DMS53 (cell line): ENCODE measurements at places on chromosomes 3 and 15.
A peak's percentile ranks its signal among the peaks of the same experiment; 100 is the strongest.

- DNase-seq: peak; percentile 70
Measured at GRCh38 chr3:185423178-185423577, 60.2 kb downstream of the MAP3K13 start.

DNA sequence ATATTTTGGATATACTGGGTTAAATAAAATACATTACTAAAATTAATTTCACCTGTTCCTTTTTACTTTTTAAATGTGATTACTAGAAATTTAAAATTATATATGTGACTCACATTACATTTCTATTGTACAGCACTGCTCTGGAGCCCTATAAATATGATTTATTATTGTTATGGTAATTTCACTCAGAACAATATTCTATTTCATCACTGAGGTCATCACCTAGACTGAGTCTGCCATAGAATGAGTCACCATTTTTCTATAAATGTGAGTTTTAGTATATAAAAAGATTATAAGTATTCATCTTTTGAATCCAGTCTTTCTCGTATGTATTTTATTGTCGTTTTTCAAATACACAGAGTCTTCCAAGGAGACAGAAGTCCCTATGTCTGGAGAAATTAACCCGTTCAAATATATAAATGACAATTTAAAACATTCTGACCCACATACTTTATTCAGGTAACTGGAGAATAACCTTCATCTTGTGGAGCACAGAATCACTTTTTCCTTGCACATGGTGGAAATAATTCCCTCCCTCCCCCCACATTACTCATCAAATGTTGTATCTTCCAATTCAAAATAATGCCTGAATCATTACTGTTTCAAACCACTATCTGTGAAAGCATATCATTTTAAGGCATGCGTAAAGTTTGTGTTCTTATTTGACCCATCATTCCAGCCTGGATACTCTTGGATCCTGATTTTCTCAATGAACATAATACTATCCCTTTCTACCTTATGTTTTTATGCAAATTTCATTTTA lies 30.0 kb downstream of the CHST14 start:
- no peak for DNase-seq

DNA sequence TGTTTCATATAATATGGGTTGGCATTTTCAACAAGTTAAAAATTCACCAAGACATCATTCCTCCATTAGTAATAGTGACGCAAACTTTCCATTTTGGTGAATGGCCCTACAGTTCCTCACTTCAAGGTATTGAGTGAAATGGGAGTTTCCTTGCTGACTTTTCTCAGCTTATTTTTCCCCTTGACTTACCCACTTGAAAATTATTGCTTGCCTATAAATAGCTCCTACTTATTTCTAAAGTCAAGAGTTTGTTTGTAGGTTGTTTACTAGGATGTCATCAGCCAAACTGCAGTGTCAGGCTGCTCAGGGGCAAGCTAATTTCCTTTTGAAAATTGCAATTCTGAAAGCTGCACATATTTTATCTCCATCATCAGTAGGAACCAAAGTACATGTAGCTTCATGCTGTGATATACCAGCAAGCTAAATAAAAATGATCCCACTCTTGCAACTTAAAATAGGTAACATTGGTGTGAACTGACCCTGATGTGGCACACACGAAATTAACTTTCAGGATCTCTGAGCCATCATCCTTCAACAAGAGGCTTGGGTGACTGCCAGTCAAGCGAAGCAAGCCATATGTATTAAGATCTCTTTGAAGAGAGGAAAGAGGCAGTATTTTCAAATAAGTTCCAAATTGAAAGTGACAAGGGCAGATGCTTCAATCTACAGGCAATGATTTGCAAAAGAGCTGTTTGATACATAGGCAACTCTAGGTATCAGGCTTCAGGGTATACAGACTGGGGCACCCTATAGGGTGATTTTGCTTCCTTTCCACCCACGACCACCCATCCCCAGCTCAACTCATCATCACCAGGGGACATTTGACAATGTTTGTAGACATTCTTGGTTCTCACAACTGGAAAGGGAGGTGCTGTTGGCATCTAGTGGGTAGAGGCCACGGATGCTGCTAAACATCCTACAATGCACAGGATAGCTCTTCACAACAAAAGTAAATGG lies 66.8 kb upstream of the RASGRP1 start:
- DNase-seq: no peak

DNA sequence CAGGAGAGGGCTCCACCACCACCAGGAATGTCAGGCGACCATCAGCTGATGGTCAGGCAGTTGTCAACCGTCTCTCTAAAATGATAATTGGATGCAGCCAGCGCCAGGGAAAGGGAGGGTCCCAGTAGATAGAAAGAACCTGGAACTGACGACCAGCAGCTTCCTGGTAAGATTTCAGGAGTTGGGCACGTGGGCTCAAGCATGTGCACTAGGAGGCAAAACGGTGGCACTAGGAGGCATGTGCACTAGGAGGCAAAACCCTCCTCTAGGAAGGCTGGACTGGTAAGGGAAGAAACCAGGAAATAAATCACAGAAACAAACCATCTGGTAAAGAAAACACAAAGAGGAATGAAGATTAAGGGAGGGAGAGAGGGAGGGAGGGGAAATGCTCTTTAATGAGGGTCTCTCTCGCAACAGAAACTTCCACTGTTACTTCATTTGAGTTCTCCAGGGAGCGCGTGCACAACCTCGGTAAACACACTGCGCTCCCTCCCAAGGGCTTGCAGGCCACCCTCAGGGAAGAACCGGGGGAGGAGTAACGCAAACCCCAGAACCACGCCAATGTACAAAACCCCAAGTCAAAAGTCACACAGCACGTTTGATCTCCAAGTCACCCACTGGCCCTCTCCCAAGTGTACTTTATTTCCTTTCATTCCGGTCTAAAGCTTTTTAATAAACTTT lies 116.7 kb downstream of the XXYLT1 start:
- no peak for DNase-seq

GRCh38 chr3:29156086-29156715 lies 124.7 kb upstream of the RBMS3 start:
- DNase-seq: no peak

- peak; percentile 81 for DNase-seq
Measured at GRCh38 chr3:176796371-176796770, 400.9 kb downstream of the TBL1XR1 start.

GRCh38 chr15:51181905-51182304 lies 87.2 kb upstream of the TNFAIP8L3 start:
- DNase-seq: no peak

DNA sequence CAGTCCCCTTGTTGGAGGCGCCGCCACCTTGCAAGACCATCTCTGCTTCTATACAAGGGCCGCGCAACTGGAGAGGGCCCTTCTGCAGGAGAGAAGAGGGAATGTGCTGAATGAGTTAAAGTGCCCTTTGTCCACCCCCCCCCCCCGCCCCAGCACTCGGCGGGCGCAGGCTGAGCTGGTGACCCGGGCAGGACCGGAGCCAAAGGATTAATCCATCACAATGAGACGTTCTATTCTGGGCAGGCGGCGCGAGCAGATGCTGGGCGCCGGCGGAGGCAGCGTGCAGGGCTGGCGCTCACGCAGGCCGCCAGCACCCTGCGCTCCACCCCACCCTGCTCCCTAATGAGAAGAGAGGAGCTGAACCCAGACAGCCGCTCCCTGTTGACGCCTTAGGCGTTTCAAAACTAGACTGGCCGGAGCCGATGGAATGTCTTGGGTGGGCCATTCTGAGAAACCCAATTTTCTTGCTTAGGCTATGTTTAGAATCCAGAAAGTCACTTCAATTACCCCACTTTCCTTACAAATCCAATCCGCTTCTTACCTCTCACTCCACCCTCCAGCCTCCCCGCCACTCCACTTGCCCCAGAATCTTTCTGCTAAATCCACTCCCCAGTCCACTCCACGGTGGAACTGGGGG lies 32.9 kb downstream of the GJD2 start:
- peak; percentile 67 for DNase-seq

DNA sequence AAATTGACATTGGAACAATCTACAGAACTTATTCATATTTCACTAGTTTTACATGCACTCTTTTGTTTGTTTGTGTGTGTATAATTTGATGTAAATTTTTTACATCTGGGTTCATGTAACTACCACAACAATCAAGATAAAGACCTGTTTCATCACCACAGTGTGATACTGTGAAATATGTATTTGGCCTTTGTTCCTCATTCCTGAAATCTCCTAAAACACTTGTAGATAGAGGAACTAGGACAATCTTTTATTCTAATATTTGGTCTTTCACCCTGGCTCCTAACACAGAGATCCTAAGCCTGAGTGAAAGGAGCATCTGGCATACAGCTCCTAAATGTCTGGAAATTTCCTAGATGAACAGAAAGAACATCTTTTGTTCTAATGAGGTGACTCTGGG lies 155.0 kb upstream of the GPR149 start:
- DNase-seq: no peak

DNA sequence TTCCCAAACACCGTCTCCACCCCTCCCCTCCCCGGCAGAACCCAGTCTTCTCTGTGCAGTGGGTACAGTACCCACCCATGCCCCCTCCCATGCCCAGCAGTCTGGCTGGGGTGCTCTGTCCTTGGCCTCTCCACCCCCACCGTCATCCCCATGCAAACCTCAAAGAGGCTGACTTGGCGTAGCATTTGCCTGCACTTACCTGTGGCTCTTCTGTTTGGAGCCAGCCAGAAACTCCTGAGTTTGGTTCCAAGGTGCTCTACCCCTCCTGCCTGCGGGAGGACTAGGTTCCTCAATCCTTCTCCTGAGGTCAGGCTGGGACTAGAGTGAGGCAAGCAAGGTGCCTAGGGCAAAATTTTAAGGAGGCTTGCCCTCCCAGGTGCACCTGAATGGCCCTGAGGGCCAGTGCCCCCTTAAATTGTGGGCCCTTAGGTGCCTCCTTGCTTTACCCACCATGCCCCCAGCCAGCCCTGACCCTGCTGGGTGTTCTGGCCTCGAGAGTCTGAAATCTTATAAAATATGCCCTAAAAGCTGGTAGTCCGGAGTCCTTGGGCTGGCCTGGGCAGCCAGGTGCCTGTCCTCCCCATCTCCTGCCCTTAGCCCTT lies 47.1 kb upstream of the C15orf39 start:
- no peak for DNase-seq
